ENCODE measurements at places on chromosomes 16 and 17.
A peak's percentile ranks its signal among the peaks of the same experiment; 100 is the strongest.

GRCh38 chr16:1610071-1610898 lies 1.6 kb downstream of the IFT140 start:
- DNase-seq = no peak

GRCh38 chr17:32659419-32659842 lies 172.6 kb downstream of the CDK5R1 start:
- peak; percentile 65 for DNase-seq

- no peak for DNase-seq
Observed at GRCh38 chr17:62822080-62822904, 14.2 kb upstream of the MARCHF10 start.

DNA sequence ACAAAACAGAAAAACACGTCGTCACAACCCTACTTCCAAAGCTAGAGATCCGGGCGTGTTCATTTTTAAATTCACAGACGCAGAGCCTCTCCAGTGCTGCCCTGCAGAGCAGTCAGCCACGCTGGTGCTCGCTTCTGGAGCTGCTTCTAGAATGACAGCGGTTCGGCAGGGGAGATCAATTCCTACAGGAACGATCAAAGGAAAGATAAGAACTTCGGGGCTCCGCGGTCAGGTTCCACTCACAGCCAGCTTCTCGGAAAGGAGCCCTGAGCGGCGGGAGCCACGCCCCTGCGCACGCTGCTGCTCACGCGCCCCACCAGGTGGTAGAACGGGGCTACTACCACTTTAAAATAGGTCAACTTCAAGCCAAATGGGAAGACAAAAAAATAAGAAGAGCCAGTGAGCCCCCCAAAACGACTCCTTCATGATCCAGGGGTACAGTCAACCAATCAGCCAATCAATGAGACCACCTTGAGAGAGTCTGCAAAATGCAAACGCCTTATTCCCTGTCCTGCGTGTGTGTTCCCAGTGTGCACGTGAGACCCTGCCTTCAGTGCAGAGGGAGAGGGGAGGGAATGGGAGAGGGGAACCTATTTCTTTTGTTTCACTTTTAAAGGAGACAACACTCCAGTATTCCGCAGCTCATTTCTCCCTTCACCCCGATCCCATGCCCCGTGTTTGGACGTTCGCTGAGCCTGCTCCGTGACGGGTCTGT lies 209.7 kb downstream of the RBFOX3 start:
- no peak for DNase-seq

Data from foreskin keratinocyte (primary cell).